ENCODE measurements at places on chromosomes 1 and 21.

DNA sequence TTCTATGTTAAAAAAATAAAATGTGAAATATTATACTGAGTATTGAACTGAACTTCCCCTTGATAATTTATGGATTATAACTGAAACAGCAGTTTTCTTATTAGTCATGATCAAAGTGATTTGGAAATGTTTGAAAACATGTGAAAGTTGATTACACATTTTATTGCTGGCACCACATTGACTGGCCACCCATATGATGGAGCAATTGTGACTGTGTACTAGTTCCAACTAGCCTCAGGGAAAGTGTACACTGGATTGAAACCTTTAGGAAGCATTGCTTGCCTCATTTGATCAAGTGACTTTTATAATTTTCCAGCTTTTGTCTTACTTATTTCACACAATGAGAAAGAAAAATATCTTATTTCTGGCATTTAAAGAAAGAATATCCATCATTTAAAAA, 128.0 kb upstream of the ADGRL2 start:
- DNase-seq, result no peak

GRCh38 chr21:43348170-43348766, 78.7 kb downstream of the SIK1 start:
- no peak for DNase-seq

DNA sequence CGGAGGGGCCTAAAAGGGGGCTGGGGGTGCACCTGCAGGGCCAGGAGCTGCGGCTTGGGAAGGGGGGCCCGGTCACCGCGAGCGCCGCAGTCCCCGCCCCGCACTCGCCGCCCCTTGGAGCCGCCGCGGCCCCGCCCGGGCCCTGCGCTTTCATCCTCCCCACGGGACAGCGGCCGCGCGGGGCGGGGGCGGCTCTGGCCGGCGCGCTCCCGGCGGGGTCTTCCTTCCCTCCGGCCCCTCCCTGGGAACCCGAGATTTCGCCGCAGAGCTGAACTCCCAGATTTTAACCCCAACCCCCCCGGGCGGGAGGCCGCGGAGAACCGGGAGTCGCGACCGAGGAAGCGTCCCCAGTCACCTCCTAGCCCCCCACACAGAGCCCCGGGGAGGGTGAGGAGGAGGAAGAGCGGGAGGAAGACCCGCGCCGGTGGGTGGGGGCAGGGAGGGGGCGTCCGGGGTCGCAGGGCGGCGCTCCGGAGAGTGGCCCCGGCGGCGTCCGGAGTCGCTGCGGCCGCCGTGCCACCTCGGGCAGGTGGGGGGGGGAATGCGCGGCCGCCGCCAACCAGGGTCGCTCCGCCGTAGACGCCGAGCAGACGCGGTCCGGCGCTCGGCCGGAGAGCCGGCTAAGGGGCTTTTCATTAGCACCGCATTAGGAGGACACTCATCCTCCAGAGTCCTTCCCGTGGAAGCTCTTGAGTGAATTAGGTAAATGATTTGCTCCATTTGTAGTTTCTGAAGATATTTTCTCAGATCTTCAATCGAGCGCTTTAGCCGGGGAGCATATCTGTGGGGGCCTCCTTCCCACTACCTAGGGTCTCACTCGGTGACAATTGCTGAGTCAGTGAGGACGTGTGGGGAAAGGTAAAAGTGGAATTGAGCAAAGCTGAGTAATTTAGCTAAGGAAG, 31.6 kb upstream of the NFIA start:
- DNase-seq, result peak; percentile 33

GRCh38 chr1:239270509-239270908, 115.9 kb upstream of the CHRM3 start:
- DNase-seq, result no peak

GRCh38 chr1:19602486-19602885, 41.6 kb upstream of the NBL1 start:
- no peak for DNase-seq

DNA sequence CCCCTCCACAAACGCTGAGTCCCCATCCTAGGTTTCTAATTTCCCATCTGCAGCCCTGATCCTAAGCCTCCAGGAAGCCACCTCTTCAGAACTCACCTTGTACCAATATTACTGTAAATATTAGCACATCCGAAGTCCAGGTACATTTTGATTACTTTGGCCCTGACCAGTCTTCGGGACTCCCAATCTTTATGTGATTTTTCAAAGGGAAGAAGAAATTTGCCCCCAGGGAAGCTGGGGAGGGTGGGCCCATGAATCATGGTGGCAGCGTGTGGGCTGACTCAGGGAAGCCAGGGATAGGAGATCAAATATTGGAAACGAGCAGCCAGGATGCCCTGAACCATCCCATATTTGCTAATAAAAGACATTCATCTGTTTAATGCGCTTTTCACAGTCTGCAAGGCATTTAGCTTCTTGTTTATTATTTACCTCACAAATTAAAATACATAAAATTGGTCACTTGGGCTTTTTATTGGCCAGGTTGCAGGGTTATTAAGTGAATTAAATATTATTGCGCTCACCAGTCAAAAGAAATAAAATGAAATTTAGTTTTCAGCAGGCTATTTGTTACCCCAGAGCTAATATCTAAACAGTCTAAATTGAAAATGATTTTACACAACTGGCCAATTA, 46.6 kb downstream of the KIAA0040 start:
- DNase-seq, result no peak

DNA sequence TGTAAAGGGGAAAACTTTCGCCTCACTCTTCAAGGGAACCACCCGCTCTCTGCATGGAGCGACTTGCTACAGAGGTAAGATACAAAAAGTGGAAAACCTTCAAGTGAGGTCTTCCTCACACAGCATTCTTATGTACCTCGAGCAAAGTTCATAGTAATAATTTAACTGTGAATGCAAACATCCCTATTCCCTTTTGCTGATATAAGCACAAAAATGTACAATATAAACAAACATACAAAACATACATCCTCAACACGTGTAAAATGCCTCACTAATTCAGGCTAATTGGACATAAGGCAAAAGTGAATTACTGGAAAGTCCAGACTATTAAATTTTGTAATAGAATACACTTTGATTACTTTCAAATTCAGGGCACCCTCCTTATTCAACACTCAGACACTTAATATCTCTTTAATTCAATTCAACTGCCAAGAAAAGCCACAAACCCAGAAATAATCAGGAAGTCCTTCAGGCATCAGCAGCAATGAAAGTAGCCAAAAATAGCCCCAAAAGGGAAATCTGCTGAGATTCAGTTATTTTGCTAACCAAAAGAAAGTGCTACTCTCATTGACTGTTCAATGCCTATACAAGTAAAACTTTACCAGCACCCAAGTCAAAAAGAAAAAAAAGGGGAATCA, 15.2 kb upstream of the LMX1A start:
- DNase-seq, result no peak

DNA sequence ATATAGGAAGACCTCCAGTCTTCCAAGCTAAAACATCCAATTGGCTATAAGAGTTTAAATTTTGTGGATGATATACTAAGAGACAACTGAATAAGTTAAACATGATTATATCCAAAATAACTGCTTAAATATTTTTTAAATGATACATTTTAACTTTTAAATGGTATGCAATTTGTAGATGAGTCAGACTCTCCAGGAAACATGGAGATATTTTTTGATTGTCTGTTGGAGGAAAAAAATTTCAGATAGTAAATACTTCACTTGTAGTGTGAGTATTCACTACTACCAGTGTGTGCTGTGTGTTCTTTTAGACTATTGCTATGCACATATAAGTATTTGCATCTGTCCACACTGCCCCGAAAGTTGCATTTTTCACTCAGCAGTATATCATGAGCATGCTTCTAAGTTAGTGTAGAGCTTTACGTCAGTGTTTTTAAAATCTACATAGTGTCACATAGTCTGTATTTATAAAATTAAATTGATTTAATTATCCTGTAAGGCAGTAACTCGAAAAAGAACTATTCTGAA, 91.1 kb downstream of the USP25 start:
- DNase-seq, result no peak

- DNase-seq, result no peak
Observed at GRCh38 chr1:187262731-187263130, 434.0 kb downstream of the PLA2G4A start.

GRCh38 chr1:74654708-74655107, 18.9 kb downstream of the ERICH3 start:
- no peak for DNase-seq

GRCh38 chr1:174405219-174405618, 42.5 kb upstream of the GPR52 start:
- no peak for DNase-seq

DNA sequence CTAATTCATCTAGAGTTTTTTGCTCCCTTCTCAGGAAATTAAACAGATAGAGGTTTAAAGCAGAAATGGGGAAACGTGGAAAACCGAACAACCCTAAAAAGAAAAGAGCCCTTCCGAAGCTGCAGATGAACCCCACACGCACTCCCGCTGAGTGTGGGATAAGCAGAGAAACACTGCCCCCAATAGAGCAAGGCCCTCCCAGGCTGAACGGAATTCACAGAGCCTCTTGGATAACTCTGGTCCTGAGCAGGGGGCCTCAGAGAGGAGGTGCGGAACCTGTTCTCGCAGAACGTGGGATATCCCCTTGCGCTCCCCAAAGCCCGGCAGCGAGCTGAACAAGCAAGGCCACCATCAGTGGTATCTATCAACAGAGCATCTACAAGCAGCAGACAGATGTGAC, 44.9 kb downstream of the SSBP3 start:
- DNase-seq, result no peak

DNA sequence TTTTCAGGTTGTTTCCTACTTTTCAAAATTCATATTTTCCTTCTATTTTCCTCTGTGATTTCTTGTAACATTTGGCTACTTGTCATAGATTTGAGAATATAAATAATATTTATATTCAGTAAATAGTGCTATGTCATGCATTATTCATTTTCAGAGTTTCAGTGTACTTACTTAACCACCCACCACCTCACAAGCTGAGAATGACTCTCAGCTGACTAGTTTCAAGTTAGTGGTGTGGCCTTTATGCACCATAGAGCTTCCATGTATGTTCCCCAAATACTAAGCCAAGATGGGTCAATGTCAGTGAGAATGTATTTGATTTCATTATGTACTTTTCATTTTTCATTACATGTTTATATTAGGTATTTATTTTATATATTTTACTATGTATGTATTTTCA, 56.9 kb upstream of the RGS1 start:
- no peak for DNase-seq

GRCh38 chr1:8095584-8095983, 69.5 kb upstream of the ERRFI1 start:
- DNase-seq, result no peak

- DNase-seq, result peak; percentile 93
Observed at GRCh38 chr21:39348355-39349210, at the start of gene HMGN1. Gene HMGN1 (minus strand): TSS chr21:39349088. CDS start chr21:39348917, 171 bp downstream.

DNA sequence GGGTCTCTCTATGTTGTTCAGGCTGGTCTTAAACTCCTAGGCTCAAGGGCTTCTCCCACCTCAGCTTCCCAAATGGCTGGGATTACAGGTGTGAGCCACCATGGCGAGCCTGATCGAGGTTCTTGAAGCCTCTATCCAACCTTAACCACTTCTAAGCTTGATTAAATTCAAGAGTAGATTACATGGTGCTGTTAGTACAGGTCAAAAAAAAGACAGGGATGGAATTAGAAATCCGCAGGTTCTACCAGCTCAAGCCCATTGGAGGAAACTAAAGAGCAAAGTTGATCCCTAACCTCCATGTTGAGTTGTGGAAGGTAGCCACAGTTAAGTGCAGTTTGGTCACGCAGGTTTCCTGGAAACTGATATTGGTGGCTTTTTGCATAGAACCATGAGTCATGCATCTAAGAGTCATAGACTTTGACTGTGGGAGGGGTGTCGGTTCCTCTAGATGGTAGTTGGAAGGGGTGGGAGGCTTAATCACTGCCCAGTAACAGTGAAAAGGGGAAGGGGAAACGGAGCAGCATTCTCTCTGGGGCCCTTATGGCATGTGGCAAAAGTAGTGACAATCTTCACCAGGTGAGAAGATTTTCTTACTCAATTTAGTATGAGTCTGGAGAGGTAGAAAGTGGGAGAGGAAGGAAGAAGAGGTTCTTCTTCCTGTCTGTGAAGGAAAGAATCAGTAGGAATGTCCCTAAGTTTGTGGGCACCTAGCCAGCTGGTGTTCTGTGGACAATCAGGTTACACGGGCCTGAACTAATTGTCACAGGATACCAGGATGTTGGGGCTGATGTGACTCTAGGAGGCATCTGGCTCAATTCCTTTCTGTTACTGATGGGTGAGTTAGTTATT, 7.0 kb downstream of the CD53 start:
- DNase-seq, result peak; percentile 80
